DMS53 (cell line): ENCODE measurements at places on chromosomes 7 and 10.

DNA sequence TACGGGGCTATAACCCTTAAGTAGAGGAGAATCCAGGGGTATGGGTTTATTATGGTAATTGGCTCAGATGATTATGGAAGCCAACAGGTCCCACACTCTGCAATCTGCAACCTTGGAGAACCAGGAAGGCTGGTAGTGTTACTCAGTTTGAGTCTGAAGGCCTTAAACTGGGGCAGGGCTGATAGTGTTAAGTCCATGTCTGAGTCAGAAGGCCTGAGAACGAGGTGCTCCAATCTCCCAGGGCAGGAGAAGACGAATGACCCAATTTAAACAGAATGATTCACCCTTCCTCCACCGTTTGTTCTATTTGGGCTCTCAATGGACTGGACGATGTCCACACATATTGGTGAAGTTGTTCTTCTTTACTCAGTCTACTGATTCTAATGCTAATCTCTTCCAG lies 244.5 kb upstream of the PTER start:
- DNase-seq: no peak

DNA sequence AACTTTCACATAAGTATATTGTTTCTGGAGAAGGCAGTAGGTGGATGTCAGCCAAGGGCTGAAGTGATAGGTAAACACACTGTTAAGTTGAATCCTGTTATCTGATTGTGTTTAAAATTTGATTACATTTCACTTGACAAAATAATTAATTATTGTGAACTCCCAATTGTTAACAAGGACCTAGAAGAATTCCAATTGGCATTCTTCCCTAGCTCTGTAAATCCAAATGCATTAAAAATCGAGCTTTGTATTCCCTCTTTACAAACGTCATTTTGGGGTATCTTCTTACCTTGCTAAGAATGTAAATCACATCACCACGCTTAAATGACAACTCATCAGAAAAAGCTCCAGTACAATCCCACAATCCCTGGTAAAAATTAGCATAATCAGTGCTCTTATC lies 179.9 kb downstream of the SKAP2 start:
- DNase-seq: no peak

DNA sequence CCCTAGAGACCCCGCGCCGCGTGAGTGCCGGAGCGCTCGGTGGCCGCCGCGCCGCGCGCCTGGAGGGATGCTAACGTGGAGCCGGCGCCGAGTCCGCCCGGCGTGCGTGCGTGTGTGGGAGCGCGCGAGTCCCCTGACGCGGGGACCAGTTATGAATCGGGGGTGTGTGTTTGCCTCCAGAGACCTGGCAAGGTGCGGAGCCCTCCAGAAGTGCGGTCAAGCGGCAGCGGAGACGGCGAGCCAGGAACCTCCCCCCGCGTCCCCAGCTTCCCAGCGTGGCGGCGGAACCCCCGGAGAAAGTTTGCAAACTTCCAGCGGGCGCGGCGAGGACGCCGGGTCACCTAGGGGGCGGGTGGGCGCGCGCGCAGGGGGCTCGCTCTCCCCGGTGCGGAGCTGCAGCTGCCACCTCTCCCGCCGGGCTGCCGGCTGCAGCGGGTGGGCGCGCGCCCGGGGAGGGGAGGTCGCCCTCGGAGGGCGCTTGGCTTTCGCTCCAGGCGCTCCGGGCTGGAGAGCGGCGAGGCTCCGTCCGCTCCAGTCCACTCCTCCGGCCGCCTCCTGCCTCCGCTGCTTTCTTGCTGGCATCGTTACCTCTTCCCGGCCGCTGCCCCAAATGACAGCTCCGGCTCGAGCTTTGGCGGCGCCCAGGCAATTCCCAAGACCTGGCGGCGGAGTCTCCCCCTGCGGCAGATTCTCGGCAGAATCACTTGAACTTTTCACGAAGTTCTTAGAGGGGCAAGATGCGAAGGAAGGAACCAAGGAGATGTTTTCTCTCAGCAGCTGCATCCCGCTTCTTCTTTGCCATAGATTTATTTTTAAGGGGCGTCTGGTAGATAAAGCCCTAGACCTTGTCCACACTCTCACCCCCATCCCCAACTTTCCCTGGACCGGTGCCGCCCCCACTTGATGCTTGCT lies 2.3 kb upstream of the CREB5 start:
- DNase-seq: peak; percentile 75

GRCh38 chr7:75042286-75042685 lies 31.3 kb downstream of the RCC1L start:
- no peak for DNase-seq

- DNase-seq: no peak
These were observed 26.9 kb downstream of the ZEB1 start for GRCh38 chr10:31345886-31346285.

GRCh38 chr7:155984609-155985405 lies 172.5 kb upstream of the SHH start:
- DNase-seq: no peak

DNA sequence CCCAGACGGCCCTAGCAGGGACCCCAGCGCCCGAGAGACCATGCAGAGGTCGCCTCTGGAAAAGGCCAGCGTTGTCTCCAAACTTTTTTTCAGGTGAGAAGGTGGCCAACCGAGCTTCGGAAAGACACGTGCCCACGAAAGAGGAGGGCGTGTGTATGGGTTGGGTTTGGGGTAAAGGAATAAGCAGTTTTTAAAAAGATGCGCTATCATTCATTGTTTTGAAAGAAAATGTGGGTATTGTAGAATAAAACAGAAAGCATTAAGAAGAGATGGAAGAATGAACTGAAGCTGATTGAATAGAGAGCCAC lies 184 bp downstream of the CFTR start:
- no peak for DNase-seq

DNA sequence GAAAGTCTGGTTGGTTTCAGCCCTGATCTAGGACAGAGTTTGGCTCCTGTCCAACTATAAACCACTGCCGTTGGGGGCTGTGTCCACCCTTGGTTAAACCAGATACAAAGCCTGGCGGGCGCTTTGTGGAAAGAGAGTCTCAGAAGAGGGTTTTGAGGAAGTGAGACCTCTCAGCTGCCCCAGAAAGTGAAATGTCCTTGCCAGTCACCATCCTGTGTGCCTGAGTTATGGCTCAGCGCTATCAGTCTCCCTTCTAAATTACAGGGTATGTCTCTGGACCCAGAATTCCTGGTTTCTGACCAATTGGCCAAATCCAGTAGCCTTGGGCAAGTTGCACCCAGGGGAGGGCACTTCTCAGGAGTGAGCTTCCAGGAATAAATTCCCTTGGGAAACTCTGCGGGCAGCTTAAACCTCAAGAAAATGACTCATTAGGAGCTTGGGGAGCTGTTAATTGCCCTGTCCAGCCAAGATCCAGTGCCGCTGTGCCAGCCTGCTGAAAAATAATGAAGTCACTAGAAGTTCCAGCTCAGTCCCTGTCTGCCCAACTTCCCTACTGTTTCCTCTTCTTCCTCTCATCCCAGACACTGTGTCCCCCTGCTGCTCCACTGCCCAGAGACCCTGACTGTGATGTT lies 66.7 kb upstream of the PDZD8 start:
- no peak for DNase-seq

GRCh38 chr7:106010866-106011265 lies 47.8 kb downstream of the CDHR3 start:
- no peak for DNase-seq

DNA sequence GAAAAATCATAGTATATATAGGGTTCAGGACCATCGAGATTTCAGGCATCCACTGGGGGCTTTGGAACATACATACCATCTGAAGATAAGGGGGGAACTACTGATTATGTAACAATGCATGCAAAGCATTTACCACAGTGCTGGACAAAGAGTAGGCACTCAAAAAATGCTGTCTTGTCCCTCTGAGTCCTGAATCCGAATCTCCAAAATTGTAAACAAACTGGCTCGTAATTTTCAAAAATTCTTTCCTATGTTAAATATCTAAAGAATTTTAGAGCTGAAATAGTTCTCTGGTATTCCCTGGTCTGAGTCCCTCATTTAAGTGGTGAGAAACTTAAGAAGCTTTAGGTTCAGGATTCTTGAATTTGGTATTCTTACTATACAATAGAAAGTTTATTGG lies 167.8 kb upstream of the ASAH2 start:
- no peak for DNase-seq
